Stimulated activated CD8-positive, alpha-beta memory T cell treated with anti-CD3 and anti-CD28 coated beads, Interleukin-15, amount 100 ng/mL, for 48 hours (primary cell): ENCODE measurements at places on chromosomes 1 and 21.

DNA sequence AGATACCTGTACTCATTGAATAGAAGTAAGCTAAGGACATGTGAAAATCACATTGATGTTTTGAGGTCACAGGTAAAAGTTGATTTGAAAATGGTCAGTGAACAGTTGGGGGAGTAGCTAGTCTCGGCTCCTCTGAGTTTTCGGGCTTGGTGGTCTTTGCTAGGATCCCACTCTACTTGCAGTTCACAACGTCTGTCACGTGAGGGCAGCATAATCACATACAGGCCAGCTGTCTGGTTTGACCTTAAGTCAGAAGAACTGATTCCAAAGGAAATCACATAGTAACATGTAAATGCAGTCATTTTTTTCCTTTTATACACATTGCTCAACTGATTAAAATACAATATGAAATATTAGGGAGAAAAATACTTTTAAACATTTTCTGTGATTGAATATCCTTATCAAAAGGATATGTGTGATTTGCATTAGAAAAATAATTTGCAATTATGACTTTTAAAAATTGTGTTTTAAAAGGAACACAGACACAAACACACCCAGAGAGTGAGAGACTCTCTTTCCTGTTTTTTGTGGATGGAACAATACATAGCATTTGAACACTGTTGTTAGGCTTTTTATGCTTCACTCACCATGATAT, 21.8 kb upstream of the PDC start:
- DNase-seq = peak; percentile 33

GRCh38 chr1:223742856-223743517, 30.6 kb downstream of the CAPN2 start:
- no peak for DNase-seq

GRCh38 chr1:17671741-17672140, 83.4 kb upstream of the ACTL8 start:
- DNase-seq = no peak

DNA sequence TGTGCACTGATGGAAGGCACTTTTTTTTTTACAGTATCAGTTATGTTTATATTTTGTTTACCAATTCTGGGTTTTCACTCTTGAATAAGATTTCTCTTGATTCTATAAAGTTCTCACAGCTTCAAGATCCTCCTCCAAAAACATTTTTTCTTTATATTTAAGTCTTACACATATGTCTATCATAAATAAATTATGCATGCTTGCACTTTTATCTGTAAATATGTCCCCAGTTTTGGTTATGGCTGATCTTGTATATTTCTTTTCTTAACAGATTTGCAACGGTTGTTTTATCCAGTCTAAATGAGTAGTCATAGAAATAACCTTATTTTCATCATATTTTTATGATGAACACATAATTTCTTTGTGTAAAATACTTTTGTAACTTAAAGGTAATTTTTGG, 1456.5 kb downstream of the MRPL39 start:
- DNase-seq = no peak

DNA sequence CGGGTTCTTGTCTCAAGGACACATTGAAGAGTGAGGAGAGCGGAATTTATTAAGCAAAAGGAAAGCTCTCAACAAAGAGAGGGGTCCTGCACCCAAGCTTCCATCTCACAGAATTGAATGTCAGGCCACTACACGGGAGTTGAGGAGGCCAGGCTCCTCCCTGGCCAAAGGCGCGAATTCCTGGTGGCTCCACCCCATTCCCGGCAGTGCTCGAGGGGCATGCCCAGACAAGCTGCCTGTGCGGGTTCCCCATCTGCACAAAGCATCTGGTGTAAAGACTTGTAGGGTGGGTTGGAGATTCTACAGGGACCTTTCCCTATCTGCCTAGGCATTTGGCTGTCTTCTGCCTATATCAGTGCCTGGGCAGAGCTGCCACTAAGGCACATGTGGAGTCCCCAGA, 648.5 kb upstream of the PKN2 start:
- DNase-seq = no peak

GRCh38 chr1:158071138-158071537, 77.7 kb downstream of the KIRREL1 start:
- DNase-seq = no peak

DNA sequence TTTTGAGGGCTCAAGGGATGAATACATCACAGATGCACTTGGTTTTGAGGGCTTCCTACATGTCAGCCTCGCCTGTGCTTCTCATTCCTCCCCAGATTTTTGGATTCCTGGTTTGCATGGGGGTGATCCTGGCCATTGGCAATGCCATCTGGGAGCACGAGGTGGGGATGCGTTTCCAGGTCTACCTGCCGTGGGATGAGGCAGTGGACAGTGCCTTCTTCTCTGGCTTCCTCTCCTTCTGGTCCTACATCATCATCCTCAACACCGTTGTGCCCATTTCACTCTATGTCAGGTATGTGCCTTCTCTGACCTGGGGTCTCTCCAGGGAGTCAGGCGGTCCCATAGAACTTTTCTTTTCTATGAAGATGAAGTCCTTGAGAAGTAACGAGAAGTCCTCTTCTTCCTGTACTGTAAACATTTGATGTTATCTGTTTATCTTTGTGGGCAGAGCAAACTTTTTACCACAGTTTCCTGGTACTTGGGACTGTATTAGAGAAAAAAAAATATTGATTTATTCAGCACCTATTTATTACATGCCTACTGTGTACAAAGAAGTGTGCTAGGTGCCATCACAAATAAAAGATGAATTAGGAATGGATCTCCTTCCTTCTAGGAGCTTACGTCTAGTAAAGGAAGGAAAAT, 12.0 kb downstream of the ATP8B2 start:
- DNase-seq = no peak

- no peak for DNase-seq
Measured at GRCh38 chr1:172423336-172423735, 2.9 kb downstream of the C1orf105 start.

DNA sequence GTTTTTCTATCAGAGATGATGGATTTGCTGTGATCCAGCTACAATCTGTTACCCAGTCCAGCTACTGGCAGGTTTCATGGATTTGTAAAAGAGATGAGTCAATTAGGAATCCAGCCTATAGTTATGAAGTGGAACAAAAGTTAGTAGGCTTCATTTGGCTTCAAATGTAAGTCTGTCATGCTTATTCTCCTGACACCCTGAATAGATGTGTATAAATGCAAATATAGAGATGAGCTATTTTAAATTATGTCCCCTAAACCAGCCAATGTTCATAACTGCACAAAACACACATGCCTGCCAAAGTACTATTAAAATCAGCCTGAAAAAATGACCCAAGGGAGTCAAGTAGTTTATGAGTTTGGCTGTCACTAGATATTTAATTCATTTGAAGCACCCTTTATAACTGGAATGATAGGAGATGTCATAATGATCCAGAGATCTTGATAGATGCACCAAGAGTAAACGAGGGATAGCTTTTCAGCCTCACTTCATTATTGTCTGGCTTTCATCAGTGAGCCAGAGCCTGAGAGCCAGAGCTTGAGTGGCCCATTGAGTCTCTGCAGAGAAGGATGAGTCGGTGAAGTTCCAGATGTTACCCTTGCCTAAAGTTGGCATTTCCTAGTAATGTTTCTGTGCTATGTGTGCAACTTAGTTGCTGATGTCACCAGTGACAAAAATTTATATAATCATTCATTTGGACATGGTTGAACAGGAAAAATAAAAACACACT, 11.8 kb upstream of the NTMT2 start:
- no peak for DNase-seq

DNA sequence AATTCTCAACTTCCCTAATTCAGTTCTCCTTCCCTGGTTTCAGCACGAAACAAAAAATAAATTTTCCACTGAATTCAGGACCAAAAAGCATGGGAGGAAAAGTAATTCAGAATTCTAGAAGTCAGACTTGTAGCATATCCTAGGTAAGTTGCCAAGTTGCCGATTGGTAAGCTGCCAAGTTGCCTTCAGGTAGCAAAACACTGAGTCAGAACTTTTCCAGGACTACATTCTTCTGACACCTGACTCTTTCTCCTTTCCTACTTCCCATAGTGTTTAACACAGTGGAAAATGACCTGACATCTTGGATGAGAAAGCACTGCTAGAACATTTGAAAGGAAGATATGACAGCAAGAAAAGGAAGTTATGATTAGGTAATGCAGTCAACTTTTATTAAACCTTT, 322.8 kb downstream of the SPATA17 start:
- no peak for DNase-seq

DNA sequence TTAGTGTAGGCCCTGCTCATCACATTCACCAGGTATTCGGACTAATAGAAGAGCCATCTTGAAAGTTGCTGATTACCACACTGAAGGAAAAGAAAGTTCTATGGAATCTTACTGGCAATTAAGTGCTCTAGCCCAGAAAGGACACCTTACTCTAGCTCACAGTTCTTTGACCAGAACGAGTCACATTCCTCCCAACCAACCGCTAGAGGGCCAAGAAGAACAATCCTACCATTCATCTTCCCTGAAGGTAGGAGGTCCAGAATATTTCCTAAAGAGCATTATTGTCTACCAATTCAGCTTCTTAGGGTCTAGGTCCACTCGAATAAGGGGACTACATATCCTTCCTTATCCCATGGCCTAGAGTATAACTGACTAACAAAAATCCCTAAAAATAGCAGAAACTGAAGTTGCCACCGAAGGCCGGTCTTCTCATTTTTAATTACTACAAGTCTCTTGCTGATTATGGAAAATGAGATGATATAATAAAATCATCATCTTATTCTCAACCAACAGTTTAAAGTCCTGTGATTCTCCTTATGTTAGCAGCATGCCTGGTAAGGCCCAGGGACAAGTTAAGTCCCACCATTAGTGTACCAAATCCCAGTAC, 2.7 kb upstream of the FMO1 start:
- DNase-seq = no peak

DNA sequence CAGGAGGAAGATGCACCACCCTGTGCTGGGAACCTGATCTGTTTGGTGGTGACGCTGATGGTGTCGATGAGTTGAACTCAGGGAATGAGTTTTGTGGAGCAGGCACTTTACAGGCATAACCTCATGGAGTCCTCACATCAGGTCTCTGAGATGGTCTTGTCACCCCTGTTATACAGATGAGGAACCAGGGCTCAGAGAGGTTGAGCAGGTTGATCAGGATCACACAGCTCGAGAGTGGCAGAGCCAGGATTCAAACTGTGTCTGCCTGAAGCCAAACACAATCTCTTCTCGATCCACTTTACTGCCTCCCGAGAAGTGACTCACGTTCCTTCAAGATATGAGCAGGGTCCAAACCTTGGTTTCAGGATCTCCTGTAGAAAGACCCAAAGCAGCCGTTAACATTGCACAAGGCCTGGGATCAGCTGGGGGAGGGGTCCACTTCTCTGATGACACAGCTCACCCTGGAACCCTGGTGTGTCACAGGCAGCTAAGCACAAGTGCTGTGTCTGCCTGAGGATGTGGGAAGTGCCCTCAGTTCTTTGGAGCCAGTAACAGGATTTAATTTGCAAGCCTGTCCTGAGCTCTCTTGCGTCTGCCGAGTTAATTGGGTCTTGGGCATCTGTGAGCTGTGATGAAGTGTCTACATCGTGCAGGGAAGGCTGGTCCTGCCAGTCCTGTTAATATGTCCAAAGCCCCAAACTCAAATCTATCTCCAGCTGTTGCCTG, 65.4 kb upstream of the STUM start:
- DNase-seq = no peak

- DNase-seq = no peak
Measured at GRCh38 chr1:214009423-214010196, 21.8 kb downstream of the PROX1 start.

DNA sequence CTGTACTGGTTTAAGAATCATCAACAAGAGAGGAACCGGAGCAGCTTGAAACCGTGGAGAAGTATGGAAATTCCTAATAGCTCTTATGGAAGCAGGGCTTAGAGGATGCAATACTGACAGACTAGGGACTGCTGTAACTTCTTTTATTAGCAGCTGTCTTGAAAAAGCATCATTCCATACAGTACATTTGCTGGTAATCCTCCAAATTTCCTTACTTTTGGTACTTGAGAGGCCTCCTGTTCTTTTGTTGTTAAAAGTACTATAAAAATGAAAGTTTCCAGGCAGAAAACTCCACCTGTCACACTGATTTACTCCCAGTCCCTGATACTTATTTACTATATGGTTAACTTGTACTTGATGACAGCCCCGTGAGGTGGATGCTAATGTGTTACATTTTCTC, 7.7 kb downstream of the OMA1 start:
- no peak for DNase-seq

- DNase-seq = no peak
Measured at GRCh38 chr1:7960165-7960564, 1.3 kb upstream of the PARK7 start.

DNA sequence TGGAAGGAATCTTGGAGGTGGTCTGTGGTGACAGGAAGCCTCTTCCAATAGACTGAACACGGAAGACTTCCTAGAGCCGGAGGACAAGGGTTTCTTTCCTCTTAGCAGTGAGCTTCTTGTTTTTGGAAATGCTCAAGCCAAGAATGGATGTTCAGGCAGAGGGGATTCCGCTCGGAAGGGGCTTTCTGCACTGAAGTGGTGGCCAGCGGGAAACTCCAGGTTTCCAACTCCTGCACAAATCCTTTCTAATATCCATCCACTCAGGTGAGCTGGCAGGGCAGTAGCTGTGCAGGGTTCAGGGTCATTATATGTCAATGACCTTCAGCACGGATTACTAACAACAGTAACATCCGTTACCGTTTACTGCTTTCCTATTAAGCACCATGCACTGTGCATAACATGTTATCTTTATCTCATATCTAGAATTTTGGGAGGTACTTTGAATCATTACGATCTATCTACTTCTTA, 573 bp upstream of the CPT2 start:
- no peak for DNase-seq

GRCh38 chr1:183827801-183828200, 22.9 kb downstream of the RGL1 start:
- DNase-seq = no peak

DNA sequence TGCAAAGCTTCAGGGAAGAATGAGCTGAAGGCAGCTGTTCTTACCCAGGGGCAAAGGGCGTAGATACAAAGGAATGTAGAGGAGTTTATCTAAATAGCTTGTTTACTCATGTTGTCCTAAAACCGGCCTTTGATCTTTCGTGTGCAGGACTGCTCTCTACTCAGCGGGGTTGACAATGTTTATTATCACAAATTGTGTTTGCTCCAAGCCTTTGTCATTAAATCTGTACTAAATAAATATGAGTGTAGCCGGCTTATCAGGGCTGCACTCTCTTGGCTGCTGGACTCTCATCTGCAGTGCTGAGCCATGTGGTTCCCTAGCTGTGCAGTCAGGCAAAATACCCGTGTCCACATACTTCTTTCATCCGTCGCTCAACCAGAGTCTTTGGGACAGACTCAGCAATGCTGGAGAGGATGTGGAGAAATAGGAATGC, 199.0 kb downstream of the LBR start:
- DNase-seq = no peak

DNA sequence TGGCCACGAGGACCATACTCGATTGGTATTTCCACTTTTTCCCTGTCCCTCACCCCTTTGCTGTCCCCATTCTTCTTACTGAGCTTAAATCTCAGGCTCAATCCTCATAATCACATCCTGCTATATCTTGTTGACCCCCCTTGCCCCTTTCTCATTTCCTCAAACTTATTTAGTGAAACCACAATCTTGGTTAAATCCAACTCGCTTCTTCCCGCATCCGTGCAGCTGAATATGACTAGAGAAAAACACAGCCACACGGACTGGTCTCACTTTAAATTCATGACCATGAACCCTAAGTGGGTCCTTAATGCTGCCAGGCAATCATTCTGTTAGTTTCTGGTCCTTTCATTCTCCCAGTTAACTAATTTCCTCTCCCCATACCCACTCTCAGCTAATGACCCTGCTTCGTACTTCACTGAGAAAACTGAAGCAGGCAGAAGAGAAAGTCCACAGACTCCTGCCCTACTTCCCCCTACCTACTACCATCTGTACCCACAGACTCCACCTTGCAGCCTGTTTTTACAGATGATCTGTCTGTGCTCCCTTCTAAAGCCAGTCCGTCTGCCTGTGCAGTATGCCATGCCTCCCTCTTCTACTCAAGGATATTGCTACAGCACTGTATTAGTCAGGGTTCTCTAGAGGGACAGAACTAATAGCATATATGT, 96.8 kb upstream of the LMO4 start:
- DNase-seq = no peak
